Mucosa of gallbladder (tissue), 1 donor: ENCODE measurements at places on chromosomes 5 and 9. TPM values are rescaled to one million over a fixed set of nuclear protein-coding genes. Genes with fewer than 3 reads are reported as not detected.

- DNase-seq, result no peak
Measured at GRCh38 chr5:157592594-157592993, 17.0 kb upstream of the ADAM19 start.

DNA sequence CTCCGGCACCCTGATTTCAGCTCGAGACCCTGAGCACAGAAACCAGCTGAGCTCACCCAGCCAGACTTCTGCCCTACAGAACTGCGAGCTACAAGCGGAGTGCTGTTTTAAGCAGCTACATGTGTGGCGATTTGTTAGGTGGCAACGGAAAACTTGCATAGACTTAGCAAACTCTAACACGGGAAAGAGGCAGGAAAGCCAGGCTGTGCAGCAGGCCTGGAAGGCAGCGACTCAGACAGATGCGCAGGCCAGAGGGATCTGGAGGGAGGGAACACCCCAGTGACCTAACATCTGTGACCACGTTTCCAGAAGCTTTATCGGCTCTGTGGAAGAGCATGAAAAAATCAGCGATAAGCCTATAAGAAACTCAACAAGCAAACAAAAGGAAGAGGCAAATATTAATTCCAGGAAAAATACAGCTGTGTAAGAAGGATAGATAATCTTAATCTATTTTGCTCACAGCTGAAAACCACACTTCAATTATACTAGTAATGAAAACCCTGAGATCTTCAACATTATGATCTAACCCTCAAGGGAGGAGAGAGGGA lies 11.0 kb downstream of the UBAC1 start:
- DNase-seq, result no peak

- no peak for DNase-seq
Measured at GRCh38 chr5:163917747-163918146, 412.3 kb downstream of the MAT2B start.

DNA sequence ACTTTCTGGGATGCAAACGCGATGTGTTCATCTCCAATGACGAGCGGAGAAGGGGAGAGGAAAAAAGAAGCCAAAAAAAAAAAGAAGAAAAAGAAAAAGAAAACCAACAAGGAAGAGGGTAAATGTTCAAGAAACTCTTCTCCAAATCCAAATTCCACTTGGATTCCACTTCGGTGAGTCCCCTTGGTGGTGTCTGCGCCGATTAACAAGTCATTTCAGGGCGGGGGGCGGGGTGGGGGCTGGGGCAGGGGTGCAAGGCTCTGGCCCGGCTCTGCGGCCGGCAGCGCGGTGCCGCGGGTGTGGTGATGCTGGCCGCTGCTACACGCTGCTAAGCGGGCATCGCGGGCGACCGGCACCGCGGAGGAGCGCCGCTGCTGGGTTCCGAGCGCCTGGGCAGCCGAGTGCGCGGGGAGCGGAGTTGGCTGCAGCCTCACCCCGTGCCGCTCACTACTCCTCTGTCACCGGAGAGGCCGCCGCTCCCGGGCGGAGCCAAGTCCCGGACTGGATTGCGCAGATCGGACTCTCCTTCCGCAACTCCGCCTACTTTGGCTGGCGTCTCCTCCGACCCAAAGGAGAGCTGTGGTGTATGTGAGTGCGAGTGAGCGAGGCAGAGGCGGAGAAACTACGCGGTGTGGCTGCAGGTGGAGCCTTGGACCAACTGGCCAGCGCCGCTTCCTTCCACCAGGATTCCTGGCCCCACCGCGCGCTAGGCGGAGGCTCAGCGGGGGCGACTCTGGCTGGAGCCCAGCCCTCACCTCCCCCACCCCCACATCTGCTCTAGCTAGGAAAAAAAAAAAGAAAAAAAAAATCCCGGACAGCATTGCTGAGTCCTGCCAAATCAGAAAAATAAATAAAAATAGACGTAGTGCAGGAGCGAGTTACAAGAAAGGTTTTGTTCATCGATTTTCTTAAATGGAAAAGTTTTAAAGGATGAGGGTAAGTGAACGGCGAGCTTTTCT lies at the start of gene SEMA6A:
SEMA6A (minus strand) TSS at position 457 of the 959 bp plus-strand sequence. CDS start 69,879 bp downstream, outside the sequence.
- peak; percentile 95 for DNase-seq

DNA sequence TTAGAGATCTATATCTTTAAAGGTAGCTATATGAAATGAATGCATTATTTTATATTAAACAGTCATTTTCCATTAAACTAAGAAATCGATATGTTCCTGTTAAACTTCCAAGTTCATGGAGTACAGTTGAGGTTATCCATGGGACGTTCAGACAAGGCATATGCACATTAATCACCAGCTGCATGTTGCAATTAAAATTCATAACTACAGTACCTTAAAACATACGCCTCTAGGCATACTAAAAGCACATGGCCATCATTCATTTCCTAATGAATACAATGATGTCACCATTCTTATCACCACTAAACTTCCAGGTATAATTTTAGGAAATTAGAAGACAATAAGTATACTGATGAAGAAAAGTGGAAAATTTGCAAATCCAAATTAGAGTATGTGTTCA lies 174.3 kb downstream of the CDH12 start:
- DNase-seq, result no peak

DNA sequence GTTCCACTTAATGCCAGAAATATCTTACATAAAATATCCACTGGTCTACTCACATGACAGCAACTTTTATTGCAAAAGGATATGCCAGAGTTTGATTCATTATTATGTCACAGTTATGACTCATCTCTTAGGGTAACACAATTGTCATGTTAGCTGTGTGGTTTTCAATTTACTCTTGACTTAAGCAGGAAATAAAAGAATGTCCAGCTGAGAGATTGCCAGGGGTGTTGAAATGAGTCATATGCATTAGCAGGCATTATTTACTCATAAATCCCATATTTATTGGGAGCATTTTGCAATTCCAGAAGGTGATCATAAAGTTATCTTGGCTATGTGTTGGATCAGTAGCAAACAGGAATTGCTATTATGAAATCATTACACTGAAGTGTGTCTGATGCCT lies 1164.6 kb upstream of the CDH18 start:
- DNase-seq, result peak; percentile 40

DNA sequence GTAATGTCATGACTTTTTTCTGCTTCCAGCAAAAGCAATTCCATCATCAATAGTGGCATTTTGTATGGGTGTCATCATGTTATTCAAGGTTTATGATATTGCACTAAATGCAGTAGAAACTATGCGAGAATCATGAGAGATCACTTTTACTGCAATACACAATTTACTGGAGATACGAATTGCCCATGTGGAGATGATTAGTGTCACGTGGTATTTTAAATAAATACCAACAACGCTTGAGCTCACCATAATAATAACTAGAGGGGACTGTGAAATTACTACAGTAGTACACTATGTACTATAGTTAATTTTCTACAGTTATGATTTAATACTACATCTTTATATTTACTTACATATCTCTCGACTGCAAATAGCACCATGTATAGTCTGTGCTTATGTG lies 49.7 kb downstream of the FAM174A start:
- DNase-seq, result no peak

DNA sequence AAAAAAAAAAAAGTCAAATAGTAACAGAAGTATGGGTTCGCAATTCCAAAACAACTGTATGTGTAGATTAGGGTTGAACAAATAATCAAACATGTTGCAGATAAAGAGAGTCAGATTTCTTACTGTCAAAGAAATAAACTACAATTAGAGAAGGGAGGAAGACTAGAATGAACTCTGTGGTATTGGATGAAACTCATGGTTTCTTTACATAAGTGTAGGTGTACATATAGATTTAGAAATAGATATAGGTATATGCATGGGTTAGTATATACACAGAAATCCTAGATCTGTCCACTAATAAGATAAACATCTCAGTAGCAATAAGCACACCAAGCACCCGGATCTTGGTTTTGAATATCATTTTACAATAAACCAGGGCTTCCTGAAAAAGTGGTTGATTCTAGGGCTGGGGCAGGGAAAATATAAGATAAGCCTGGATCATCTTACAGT lies 21.3 kb downstream of the DTWD2 start:
- no peak for DNase-seq

GRCh38 chr9:4738866-4739586 lies 2.0 kb downstream of the AK3 start:
- DNase-seq, result no peak

- DNase-seq, result no peak
Measured at GRCh38 chr9:87991151-87991870, 17.0 kb upstream of the CDK20 start.

GRCh38 chr5:177370488-177371119 lies 12.9 kb downstream of the RGS14 start:
- DNase-seq, result peak; percentile 92

GRCh38 chr5:90612919-90613318 lies 54.3 kb downstream of the ADGRV1 start:
- DNase-seq, result no peak

AK6 gene
- 32.4 TPM for total RNA-seq

ADGRD2 gene
- not detected for total RNA-seq

ARSI gene
- 2.2 TPM for total RNA-seq
